PC-9 (cell line): ENCODE measurements at places on chromosomes 2 and 18. TPM values are rescaled to one million over a fixed set of nuclear protein-coding genes. Genes with fewer than 3 reads are reported as not detected.

The RAPGEF4 gene
- total RNA-seq: 0.53 TPM in 1 of 2 replicates, not detected in the other

The RGPD3 gene
- total RNA-seq: 0.09 TPM in 1 of 2 replicates, not detected in the other

The RUFY4 gene
- total RNA-seq: not detected in 2 replicates

The SLC9A2 gene
- 13.4 and 17.0 TPM in 2 replicates for total RNA-seq

The NR4A2 gene
- 2.3 and 3.0 TPM in 2 replicates for total RNA-seq

The CYP1B1 gene
- total RNA-seq: 36.3 and 39.4 TPM in 2 replicates

The TFCP2L1 gene
- 4.6 and 7.0 TPM in 2 replicates for total RNA-seq
